ENCODE measurements at places on chromosomes 11 and 22. TPM values are rescaled to one million over a fixed set of nuclear protein-coding genes. Genes with fewer than 3 reads are reported as not detected.

DNA sequence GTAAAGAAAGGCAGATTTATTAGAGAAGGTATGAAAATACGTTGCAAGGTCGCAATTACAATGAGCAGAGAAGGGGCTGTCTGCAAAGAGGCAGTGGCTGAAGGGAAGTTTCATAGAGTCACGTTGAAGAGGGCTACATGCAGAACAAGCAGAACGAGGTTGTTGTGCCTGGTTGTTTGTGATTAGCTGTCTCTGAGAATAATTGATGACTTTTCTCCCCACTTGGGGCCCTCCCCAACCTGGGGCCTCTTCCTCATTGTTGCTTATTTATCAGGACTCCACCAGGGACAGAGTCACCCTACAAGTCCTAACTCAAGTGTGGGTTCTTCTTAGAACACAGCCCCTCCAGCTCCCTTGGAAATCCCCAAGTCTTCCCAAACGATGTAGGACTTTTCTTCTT, 29.1 kb downstream of the CSF2RB start:
- no peak for DNase-seq

GRCh38 chr11:130899106-130899505, 17.2 kb downstream of the SNX19 start:
- DNase-seq = no peak

DNA sequence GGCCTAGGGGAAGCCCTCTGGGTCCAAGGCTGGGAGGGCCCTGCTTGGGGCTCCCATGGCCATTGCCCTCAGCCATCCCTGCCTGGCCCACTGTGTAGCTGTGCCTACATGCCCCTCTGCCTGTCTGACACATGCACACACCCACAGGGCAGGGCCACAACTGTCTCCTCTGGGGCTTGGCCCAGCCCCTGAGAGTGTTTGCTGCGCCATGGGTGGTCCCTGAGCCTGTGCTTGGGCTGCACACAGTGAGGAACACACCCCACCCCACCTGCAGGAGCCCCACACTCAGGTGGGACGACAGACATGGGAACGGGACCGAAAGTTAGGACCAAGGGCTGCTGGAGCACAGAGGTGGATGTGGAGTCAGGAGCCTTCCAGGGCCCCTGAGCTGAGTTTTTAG, 489.5 kb downstream of the TBC1D22A start:
- DNase-seq = no peak

GRCh38 chr22:19689408-19689807, 24.9 kb upstream of the SEPTIN5 start:
- no peak for DNase-seq

GRCh38 chr11:88377646-88378045, 40.1 kb upstream of the CTSC start:
- DNase-seq = no peak

DNA sequence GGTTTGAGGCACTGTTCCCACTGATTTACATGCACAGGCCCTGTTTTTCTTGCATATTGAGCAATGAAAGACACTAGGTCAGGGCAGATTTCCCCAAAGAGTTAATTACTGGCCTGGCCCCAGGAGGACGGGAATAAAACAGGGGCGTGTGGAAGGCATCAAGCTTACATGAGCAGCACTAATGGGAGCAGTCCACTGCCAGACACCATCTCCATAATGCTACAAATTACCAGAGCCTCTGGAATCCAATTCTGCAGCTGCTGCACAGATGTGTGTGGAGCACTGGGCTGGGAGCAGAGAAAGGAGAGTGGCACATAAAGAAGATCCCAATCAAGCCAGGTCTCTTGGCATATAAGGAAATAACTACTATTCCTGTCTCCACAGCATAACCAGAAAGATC, 96.9 kb downstream of the CCDC34 start:
- no peak for DNase-seq

GRCh38 chr11:31699066-31699465, 112.1 kb downstream of the PAX6 start:
- DNase-seq = no peak

GRCh38 chr22:27513021-27513420, 288.5 kb downstream of the MN1 start:
- no peak for DNase-seq

The SLC37A2 gene
- 6.9 TPM for total RNA-seq

The CEP126 gene
- 0.58 TPM for total RNA-seq

The CARD10 gene
- total RNA-seq = 34.8 TPM

The TCN1 gene
- not detected for total RNA-seq

The TRIM51 gene
- total RNA-seq = not detected

Data from glomerular endothelial cell (primary cell).